ENCODE measurements at places on chromosomes 5 and 9. TPM values are rescaled to one million over a fixed set of nuclear protein-coding genes. Genes with fewer than 3 reads are reported as not detected.
A peak's percentile ranks its signal among the peaks of the same experiment; 100 is the strongest.

GRCh38 chr9:94031946-94032345 lies 52.3 kb upstream of the PTPDC1 start:
- peak overlapping the region; percentile 90 for H3K4me3 ChIP-seq
- DNase-seq = no peak
- H3K4me1 ChIP-seq = peaks cover 15% of the 10 kb centered on the region
- no peaks in the 10 kb centered on the region for H3K27me3 ChIP-seq
- H3K27ac ChIP-seq = no peak overlapping the region

GRCh38 chr9:35103660-35104191 lies 795 bp upstream of the STOML2 start:
- H3K27me3 ChIP-seq = no peaks in the 10 kb centered on the region
- H3K4me1 ChIP-seq = peaks cover 31% of the 10 kb centered on the region
- DNase-seq = no peak
- peaks cover 26% of the 10 kb centered on the region for H3K36me3 ChIP-seq

Gene FAM169A
- 10.2 TPM for total RNA-seq

Gene PRSS3
- total RNA-seq = not detected

GRCh38 chr9:36441966-36442365 lies 41.9 kb upstream of the RNF38 start:
- H3K4me1 ChIP-seq = peaks cover 36% of the 10 kb centered on the region
- no peak for DNase-seq
- H3K27me3 ChIP-seq = no peaks in the 10 kb centered on the region

DNA sequence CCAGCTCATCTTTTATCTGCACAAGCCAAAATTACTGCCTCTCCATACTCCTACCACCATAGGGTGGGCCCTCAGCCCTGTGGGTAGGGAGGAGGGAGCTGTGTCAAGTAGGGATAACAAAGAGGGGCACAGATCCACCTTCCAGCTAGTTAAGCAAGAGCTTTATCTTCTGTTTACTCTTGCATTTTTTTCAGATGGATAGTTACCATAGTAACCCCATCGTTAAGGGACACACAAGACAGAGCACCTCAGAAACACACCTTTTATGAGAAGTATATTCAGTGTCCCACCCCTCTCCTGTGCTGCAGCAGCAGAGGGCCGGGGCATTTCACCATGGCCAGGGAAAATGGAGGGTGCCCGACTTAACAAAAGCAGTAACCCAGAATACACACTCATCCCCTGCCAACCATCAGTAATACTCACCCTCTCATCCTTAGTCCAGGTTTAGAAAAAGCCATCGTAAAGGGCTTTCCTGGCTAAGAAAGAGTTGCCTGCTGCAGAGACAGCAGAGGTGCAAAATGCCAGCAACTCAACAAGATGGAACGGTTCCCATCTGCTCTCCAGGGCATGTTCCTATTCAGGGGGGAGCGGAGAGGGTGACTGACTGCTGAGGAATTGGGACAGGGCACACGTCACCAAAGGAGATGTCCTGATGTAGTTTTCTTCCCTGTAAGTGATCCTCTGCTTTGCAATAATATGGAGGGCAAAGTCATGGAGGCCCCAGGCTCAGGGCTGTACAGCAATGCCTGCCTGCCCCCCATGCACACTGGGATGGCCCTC lies 25.1 kb downstream of the MACROH2A1 start:
- no peak for DNase-seq
- H3K4me1 ChIP-seq = peaks cover 80% of the 10 kb centered on the region
- H3K27ac ChIP-seq = peak overlapping the region; percentile 88
- H3K4me3 ChIP-seq = peak overlapping the region; percentile 71

DNA sequence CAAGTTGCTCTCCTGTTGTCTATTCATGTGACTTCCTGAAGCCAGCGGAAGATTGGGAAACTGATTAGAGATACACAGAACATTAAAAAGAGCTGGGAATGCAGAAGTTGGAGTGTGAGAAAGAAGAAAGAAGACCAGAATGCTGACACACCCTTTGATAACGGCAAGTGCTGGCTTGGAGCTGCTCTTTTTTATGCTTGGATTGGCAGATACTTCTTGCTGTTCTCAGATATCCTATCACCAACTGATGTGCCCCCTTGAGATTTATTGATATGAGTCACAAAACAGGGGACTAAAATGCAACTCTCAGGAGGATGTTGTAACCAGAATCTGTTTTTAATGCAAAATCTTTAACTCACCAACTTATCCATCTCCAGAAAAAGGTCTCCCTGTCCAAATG lies 56.0 kb upstream of the ASTN2 start:
- no peak overlapping the region for H3K4me3 ChIP-seq
- no peaks in the 10 kb centered on the region for H3K36me3 ChIP-seq
- H3K27ac ChIP-seq = no peak overlapping the region
- H3K4me1 ChIP-seq = no peaks in the 10 kb centered on the region
- H3K27me3 ChIP-seq = no peaks in the 10 kb centered on the region

DNA sequence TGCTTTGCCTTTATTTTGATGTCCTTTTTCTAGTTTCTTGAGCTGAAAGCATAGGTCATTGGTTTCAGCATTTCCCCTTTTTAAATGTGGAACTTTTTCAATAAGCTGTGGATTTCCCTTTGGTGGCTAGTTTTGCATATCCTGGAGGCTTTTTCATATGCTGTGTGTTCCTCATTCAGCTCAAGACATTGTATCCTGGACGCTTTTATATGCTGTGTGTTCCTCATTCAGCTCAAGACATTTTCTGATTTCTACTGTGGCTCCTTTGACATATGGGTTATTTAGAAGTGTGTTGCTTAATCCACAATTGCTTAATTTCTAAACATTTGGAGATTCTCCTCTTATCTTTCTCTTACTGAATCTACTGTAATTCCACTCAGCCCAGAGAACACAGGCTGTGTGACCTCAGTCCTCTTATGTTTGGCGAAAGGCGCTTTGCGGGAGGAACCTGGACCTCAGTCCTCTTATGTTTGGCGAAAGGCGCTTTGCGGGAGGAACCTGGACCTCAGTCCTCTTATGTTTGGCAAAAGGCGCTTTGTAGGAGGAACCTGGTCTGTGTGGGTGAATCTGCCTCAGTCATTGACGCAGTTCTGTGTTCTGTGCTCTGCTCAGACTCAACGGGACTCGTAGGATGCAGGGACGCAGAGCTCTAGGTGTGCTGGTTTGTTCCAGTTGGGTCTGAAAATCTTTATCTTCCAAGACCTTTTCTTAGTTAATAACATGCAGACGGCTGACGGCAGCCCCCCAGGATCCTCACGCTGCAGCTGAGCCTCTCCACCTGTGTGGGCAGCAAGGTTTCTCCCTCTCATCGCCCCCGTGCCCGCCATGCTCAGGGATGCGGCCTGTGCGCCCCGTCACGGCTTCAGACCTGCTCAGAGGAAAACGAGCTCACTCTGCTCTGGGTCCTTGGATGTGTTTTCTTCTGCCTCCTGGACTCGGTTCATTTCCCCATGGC lies 6.0 kb upstream of the SLC9A3 start:
- H3K36me3 ChIP-seq = no peaks in the 10 kb centered on the region
- peaks cover 28% of the 10 kb centered on the region for H3K4me1 ChIP-seq
- no peak overlapping the region for H3K27ac ChIP-seq
- peak overlapping the region; percentile 34 for H3K4me3 ChIP-seq
- peaks cover 48% of the 10 kb centered on the region for H3K27me3 ChIP-seq

All from activated naive CD8-positive, alpha-beta T cell treated with anti-CD3 and anti-CD28 coated beads, Interleukin-2, amount 10 ng/mL, durations not matched to agents 7 days and 5 days (primary cell).